ENCODE measurements at places on chromosomes 7 and 10.

- H3K27ac ChIP-seq: peak overlapping the region; percentile 59
- H3K4me3 ChIP-seq: no peak overlapping the region
- peaks cover 4% of the 10 kb centered on the region for H3K4me1 ChIP-seq
- H3K27me3 ChIP-seq: no peaks in the 10 kb centered on the region
- DNase-seq: no peak
Observed at GRCh38 chr7:72080341-72080766, 331.8 kb downstream of the CALN1 start.

- H3K27ac ChIP-seq: no peak overlapping the region
- no peaks in the 10 kb centered on the region for H3K27me3 ChIP-seq
- H3K36me3 ChIP-seq: peaks cover 48% of the 10 kb centered on the region
Observed at GRCh38 chr7:43666938-43667337, 62.4 kb downstream of the COA1 start.

DNA sequence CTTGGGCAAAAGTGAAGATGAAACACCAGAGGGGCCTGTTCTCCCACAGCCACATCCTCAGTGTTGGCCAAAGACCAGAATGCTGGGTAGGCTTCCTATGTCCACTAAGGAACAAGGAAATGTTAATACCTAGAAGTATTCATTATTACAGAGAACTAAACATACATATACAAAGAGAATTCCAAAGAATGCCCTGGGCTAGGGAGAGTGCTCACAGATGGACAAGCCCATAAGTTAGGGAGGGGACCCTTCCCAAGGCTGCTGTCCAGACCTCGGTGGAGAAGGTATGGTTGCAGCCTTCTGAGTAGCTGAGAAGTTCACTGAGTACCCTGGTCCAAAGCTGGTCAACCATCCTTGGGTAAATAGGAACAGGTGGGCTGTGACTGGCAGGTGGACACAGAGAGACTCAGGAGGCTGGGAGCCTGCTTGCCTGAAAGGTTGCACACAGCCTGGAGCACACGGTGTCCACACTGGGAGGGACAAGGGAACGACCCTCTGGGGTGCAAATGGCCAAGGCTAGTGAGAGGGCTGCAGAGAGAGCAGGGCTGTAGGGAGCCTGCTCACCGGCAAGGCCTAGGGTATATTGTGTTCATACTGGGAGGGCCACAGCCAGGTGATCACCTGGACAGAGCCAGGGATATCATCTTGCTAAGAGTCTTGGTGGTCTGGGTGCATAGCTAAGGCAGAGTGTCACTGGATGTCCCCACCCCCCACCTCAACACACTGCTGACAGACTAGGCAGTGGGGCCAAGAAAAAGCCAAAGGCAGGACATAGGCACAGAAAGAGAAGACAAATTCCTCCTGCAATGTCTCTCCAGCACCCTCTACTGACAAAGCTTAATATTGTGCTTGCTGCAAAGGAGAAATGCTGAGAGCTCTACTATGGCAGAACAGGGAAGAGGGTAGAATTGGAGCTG, 40.3 kb downstream of the CPVL start:
- H3K4me1 ChIP-seq: peaks cover 18% of the 10 kb centered on the region
- H3K27ac ChIP-seq: no peak overlapping the region
- H3K27me3 ChIP-seq: no peaks in the 10 kb centered on the region
- H3K36me3 ChIP-seq: peaks cover 4% of the 10 kb centered on the region
- H3K4me3 ChIP-seq: no peak overlapping the region

GRCh38 chr10:31004611-31005193, 27.0 kb downstream of the ZNF438 start:
- no peak for DNase-seq
- no peak overlapping the region for H3K27ac ChIP-seq
- no peaks in the 10 kb centered on the region for H3K36me3 ChIP-seq

DNA sequence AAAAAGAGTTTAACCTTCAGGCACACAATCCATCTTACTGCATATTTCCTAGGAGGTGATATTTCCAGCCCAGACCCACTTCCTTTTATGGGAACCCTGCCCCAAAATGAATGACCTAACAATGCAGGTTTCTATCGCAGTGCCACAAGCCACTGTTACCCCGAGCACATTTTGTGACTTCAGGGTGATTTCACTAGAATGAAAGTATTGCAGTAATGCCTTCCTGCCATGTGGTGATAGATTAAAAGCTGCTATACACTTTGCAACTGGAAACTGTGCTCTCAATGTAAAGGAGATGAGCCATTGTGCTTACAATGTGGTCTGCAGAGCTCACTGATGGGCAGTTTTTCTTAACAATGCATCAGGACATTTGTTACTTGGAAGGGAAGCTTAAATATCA, 90.5 kb upstream of the RSU1 start:
- peaks cover 6% of the 10 kb centered on the region for H3K36me3 ChIP-seq
- H3K4me3 ChIP-seq: no peak overlapping the region
- no peak overlapping the region for H3K27ac ChIP-seq
- H3K27me3 ChIP-seq: no peaks in the 10 kb centered on the region

DNA sequence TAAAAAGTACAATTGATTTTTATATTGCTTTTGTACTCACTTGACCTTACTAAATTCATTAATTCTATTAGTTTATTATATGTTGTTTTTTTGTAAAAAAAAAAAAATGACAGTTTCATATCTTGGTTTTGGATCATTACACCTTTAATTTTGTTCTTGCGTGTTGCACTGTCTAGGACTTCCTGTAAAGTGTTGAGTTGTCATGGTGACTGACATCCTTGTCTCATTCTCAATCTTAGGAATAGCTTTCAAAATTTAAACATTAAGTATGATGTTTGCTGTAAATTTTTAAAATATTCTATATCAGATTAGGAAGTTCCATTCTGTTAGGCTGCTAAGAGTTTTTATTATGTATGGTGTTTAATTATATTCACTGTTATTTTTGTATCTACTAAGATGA, 139.1 kb downstream of the ARHGAP12 start:
- no peaks in the 10 kb centered on the region for H3K4me1 ChIP-seq
- no peak overlapping the region for H3K27ac ChIP-seq
- H3K4me3 ChIP-seq: no peak overlapping the region
- peaks cover 12% of the 10 kb centered on the region for H3K36me3 ChIP-seq
- H3K27me3 ChIP-seq: no peaks in the 10 kb centered on the region
